ENCODE measurements at places on chromosomes 2 and 18.

GRCh38 chr2:218286570-218287459, 5.5 kb downstream of the TMBIM1 start:
- DNase-seq, result peak; percentile 60

DNA sequence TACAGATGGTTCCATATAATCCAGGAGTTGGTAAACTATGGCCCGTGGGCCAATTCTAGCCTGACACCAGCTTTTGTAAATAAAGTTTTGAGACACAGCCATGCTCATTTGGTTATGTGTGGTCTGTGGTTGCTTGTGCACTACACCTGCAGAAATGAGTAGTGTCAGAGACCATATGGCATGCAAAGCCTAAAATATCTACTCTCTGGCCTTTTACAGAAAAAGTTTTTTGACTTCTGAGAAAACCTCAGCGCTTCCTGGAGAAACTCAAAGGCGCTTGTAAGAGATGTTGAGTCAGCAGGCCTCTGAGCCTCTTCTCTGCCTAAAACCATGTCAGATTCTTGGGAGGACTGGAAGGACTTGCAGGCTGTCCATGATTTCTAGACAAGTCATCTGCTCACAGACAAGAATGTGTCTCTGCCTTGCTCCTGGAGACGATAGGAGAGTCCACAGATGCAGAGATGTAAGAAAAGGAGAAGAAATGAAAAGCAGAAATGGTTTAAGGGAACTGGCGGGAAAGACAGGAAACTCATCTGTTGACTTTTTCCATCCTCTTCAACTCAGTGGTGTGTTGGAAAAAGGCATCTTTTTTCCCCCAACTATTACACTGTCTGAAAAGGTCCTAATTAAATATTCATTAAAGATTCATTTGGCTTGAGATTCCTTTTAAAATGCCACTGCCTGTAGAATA, 5.2 kb downstream of the TTC39C start:
- DNase-seq, result no peak

- DNase-seq, result peak; percentile 23
Measured at GRCh38 chr2:60565472-60565871, 12.0 kb upstream of the BCL11A start.

- no peak for DNase-seq
Measured at GRCh38 chr2:217208867-217209266, 349.0 kb upstream of the TNP1 start.

DNA sequence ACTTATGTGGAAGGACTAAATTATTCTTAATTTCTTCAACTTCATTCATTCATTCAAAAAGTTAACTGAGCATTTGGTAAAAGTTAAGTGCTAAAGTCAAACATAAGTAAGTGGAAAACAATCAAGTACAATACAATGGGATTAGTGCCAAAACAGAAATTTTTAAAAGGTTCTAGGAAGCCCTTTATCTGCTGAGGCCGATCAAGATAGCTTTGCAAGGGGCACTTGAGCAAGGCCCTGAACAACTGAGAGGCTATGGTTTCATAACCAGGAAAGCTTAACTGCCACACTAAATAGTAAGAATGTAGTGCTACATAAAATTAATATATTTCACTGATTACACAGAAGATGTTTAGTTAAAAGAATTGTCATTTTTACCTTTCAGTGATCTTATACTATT, 76.5 kb downstream of the NOL10 start:
- no peak for DNase-seq

DNA sequence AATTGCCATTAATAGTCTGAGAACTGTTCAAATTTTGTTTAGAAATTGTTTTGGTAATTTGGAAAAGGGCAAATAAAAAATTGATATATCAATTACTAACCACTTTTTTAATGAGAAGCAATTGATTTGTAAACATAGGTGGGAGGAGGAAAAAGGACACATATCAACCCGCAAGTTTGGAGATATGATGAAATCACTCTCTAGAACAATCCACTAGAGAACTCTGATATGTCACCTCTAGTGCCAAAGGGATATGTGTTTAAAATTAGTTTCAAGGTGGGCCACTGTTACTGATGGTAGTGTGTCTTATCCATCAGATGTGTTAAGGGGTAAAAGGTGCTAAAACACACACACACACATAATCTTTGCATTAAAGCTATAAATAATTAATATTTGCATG, 16.6 kb downstream of the IFIH1 start:
- DNase-seq, result no peak

DNA sequence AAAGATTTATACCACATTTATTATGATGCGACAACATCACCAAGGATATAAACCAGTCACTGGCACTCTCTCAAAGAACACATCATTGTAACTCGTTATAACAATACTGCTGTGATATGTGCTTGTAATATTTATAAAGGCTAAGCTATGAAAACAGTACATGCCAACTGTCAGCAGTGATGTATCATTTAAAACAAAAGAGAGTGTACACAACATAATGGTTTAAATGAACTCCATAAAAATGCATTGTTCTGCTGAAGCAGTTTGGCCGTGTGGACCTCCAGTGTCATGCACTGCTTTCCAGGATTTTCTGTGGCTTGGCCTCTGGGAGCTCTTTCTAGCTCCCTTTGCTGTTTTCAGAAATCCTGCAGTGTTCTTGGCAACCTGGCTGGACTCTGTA, 215.6 kb downstream of the MTX2 start:
- DNase-seq, result no peak

GRCh38 chr2:108573061-108573460, 38.8 kb downstream of the LIMS1 start:
- DNase-seq, result no peak

Measured in SK-N-DZ (cell line).